ENCODE measurements at places on chromosomes 2 and 18. TPM values are rescaled to one million over a fixed set of nuclear protein-coding genes. Genes with fewer than 3 reads are reported as not detected.

- DNase-seq = no peak
Observed at GRCh38 chr2:8322634-8323033, 359.2 kb upstream of the ID2 start.

- no peak for DNase-seq
Observed at GRCh38 chr18:29560270-29560669, 1383.3 kb upstream of the CDH2 start.

The CD8B gene
- total RNA-seq = not detected

The CD28 gene
- total RNA-seq = not detected

The CCDC102B gene
- total RNA-seq = 3.1 TPM

The FBXO15 gene
- 0.49 TPM for total RNA-seq

DNA sequence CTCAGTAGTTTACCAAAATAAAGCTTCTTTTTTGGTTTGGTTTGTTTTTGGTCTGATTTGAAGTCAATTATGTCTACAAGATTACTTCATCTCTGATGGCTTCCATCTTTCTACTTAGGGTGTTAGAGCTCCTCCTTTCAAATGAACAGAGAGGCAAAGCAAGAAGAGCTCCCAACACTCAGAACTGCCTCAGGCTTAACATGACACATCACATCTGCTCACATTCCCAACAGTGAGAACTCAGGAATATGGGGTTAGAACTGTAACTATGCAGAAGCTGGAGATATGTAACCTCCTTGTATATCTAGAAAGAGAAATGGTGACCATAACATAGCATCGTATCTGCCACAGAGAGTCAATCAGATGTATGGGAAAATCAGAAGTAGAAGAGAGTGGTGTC, 11.4 kb upstream of the LRATD1 start:
- DNase-seq = no peak

- peak; percentile 14 for DNase-seq
Observed at GRCh38 chr2:233814056-233814835, 36.1 kb downstream of the MROH2A start.

DNA sequence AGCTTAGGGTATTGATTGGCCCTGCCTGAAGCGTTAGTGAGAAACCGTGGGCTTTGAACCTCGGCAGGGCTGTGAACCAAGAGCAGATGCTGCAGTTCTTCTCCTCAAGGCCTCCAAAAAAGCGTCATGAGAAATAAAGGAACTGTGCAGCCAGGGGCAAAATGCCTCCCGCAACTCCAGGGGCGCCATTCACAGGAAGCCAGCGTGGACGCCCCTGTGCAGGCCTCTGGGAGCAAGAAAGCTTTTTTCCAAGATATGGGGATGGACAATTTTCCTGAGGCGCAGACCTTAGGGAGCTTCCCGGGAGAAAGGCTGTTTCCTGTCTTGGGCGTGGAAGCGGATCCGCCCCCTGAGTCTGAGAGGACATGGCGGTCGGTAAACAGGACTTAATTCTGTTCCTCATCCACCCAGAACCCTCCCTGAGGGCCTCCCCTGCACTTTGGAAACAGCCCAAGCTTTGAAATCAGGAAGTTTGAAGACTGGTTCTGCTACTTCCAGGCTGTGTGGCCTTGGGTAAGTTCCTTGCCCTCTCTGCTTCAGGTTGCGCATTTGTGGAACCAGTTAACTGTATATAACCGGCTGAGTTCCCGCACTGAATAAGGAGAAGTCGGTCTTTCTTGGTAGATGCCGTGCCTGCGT, 29.6 kb upstream of the CABLES1 start:
- DNase-seq = no peak

The PIEZO2 gene
- 1.6 TPM for total RNA-seq

GRCh38 chr18:41744421-41745030, 210.5 kb upstream of the PIK3C3 start:
- DNase-seq = no peak
